ENCODE measurements at places on chromosomes 16 and 17.

- DNase-seq: no peak
Observed at GRCh38 chr17:4822835-4823234, 10.3 kb upstream of the MINK1 start.

DNA sequence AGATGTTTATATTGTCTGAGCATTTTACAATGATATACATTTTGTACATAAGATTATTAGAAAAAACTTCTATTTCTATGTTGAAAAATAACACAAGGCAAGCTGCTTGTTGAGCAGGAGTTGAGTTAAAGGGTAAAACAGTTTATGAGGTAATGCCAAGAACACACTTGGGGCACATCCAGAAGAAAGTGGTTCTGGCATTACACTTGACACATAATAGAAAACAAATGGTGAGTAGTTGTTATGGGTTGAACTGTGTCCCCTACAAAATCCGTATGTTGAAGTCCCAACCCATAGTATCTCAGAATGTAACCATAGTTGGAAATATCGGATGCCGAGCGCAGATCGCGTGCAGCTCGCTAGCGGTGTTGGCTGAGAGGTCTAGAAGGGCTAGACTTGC is 354.3 kb upstream of the GOT2 start:
- DNase-seq: no peak

GRCh38 chr16:4316864-4317531 is 1.1 kb downstream of the GLIS2 start:
- DNase-seq: no peak

GRCh38 chr17:46097497-46097896 is 95.7 kb downstream of the KANSL1 start:
- no peak for DNase-seq

GRCh38 chr17:40075942-40076498 is 13.3 kb downstream of the THRA start:
- DNase-seq: no peak

- no peak for DNase-seq
Observed at GRCh38 chr17:75566416-75566815, 21.2 kb upstream of the MYO15B start.

- DNase-seq: no peak
Observed at GRCh38 chr16:80163339-80163738, 377.5 kb upstream of the DYNLRB2 start.

DNA sequence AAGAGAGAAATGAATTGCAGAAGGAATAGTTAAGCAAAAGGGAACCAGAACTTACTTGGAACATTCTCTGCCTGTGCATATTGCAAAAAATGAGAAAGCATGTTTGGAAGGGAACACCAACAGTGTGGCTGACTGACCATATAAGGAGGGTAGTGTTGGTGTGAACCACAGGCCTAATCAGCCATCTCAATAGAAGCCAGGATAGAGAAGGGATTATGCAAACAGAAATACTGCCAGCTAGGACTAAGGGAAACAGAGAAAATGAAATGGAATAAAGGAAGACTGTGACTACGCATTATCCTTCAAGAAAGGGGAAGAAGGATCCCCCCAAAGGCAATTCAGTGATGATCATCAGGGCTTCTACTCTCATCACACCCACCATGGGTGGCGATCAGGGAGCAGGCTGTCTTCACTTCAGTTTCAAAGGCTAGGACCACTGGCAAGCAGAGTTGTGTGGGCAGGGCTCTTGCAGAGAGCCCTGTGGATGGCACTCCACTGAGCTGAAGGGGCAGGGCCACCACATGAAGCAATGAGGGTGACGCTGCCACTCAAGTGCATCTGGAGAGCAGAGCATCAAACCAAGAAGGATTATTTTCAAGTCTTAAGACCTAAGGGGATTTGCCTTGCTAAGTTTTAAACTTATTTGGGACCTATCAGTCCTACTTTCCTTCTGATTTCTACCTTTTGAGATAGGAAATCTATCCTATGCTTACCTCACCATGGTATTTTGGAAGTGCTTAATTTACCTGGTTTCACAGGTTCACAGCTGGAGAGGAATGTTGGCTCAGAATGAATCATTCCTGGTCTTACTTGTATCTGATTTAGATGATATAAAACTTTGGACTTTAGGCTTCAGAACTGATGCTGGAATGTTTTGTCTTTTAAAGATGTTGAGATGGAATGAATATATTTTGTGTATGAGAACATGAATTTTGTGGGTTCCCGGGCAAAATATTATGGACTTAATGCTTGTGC is 140.5 kb downstream of the SSH2 start:
- DNase-seq: no peak

- no peak for DNase-seq
Observed at GRCh38 chr16:80973991-80974390, 32.7 kb downstream of the CMC2 start.

- no peak for DNase-seq
Observed at GRCh38 chr16:55045329-55045728, 114.7 kb downstream of the IRX5 start.

- DNase-seq: no peak
Observed at GRCh38 chr17:76720211-76720610, 6.2 kb downstream of the JMJD6 start.

GRCh38 chr16:877242-878071 is 76.9 kb upstream of the GNG13 start:
- no peak for DNase-seq

DNA sequence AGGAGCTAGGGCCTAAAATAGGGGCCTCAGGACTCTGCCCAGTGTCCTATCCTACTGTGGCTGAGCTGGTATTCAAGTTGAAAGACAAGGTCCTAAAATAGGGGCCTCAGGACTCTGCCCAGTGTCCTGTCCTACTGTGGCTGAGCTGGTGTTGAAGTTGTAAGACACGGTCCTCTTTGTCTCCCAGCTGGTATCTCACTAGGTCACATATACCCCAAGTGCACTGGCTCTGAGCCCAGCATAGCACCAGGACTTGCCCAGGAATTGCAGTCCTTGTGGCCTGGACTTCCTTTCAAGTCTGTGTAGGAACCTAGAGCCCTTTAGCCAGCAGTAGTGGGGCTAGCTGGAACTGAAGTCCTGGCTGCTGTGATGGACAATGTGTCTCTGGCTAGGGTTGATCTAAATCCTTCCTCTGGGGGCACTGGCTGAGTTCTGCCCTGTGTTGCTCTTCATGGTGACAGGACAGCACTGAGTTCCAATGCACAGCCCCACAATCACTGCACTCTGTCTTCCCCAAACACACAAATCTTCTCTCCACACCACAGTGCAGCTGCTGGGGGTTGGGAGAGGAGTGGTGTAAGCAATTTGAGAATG is 260.5 kb downstream of the HAPSTR1 start:
- DNase-seq: no peak

GRCh38 chr17:34797720-34798119 is 163.5 kb downstream of the CCT6B start:
- no peak for DNase-seq

DNA sequence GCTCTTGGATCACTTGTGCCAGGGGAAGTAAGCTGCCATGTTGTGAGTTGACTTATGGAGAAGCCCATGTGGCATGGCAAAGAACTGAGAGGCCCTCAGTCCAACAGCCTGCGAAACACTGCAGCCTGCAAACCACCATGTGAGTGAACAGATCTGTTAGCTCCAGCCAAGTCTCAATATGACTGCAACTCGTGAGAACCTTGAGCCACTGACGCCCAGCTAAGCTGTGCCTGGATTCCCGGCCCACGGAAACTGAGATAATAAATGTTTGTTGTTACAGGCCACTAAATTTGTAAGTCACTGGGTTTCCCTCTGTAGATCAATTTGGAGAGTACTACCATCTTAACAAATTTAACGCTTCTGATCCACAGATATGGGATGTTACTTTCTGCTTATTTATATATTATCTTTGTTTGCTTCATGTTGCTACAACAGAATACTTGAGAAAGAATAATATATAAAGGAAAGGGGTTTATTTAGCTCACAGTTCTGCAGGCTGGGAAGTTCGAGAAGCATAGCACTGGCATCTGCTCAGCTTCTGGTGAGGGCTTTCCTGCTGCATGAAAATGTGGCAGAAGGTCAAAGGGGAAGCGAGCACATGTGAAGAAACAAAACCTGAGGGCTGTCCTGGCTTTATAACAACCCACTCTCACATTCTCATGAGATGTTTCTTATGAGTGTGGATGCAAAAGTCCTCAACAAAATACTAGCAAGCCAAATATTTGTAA is 29.4 kb upstream of the ATP2A3 start:
- DNase-seq: no peak

GRCh38 chr16:17026600-17027242 is 444.0 kb downstream of the XYLT1 start:
- DNase-seq: no peak

- DNase-seq: no peak
Observed at GRCh38 chr16:56424404-56424764, 961 bp downstream of the AMFR start.
